ENCODE measurements at places on chromosomes 2 and 18.

DNA sequence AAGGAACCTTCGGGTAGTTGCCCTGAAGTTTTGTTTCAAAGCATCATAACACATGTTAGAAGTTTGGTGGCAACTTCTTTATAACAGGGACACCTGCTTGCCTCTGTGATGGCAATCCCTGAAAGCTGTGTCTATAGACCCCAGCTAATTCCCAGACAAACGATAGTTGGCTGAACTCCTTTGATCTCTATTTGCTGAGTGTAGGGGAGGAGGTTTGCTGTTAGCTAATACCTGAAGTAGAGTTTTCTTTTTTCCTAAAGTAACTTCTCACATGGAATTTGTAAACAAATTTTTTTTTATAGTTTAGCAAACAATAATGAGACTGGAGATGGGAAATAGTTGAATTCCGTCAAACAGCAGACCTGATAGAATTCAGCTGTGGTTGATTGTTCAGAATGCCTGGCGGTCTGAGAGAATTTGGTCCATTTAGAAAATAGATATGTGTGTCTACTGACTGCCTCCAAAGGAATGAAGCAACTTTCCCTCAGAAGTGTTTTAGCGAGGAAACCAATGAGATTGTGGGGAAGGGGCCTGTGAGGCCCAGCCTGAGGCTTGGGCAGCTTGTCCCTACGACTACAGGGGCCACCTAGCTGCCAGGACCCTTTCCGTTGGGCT, 123.5 kb upstream of the EPAS1 start:
- no peak for DNase-seq

GRCh38 chr18:3703732-3704176, 253.8 kb downstream of the TGIF1 start:
- DNase-seq, result peak; percentile 61

- no peak for DNase-seq
Measured at GRCh38 chr2:196331143-196331542, 159.8 kb upstream of the STK17B start.

DNA sequence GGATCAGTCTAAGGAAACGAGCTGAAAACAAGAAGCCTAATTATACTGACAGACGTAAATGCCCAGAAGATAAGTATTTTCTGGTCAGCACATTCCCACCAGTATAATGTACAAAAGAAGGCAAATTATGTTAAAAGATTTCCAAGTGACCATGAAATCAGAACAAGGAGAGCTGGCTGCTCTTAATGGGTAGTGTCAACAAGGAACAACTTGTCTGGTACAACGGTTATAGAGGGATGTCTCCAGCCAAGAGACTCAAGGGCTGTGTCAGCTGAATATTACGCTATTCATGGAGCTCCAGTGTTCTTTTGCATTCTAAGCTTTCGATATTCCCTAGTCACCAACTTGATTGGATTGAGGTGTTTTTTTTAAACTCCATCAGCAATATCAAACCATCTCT, 8.6 kb upstream of the L3MBTL4 start:
- DNase-seq, result no peak

- DNase-seq, result no peak
Measured at GRCh38 chr2:108263401-108263800, 23.6 kb downstream of the SULT1C3 start.

DNA sequence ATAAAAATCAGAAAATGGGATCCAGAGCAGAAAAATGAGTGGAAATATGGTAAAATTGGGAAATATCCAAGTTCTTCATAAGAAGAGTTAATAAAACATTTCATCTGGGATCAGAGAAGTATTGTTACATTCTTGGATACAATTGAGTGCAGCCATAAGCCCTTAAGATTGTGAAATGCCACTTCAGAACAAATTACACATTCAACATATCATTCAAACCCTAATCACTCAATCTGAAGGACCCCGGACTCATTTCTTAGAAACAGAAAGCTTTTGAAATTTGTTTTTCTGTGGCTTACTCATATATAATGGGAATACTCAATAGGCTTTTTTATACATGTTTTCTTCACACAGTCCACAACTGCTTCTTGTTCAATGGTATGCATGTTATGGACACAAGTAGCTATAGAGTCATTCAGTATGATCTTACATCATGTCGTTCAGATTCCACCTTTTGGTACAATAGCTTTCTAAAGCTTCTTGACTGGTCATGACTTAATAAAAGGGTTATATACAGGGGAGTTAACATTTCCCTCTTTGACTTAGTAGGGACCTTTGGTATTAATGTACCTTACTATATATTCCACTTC, 39.9 kb downstream of the SCN7A start:
- no peak for DNase-seq

- DNase-seq, result no peak
Measured at GRCh38 chr2:3659447-3660432, 1.7 kb downstream of the ALLC start.

- DNase-seq, result no peak
Measured at GRCh38 chr2:149783284-149783683, 195.7 kb upstream of the MMADHC start.

- no peak for DNase-seq
Measured at GRCh38 chr2:15840148-15840547, 100.2 kb upstream of the MYCN start.

DNA sequence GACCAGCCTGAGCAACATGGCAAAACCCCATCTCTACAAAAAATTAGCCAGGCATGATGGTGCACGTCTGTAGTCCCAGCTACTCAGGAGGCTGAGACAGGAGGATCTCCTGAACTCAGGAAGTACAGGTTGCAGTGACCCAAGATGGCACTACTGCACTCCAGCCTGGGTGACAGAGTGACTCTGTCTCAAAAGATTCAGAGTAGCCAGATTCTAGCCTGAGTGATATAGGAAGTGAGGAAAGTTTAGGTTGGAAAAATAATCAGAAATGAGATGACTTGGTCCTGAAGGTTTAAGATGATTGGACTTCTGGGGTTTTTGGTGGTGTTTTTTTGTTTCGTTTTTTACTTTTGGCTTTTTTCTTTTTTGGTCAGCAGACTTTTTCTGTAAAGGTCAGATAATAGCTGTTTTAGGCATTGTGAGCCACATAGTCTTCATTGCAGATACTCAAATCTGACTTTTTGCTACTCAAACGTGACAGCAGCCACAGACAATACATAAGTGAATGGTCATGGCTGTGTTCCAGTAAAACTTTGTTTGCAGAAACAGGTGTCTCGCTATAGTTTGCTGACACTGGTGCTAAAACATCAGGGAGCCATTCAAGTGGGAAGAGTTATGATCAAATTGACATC, 104.1 kb upstream of the UBXN4 start:
- DNase-seq, result no peak

GRCh38 chr2:62407838-62408237, 98.2 kb downstream of the TMEM17 start:
- DNase-seq, result no peak

GRCh38 chr2:119574864-119575263, 30.6 kb downstream of the CFAP221 start:
- DNase-seq, result no peak

- DNase-seq, result no peak
Measured at GRCh38 chr18:56333146-56333545, 305.2 kb downstream of the TXNL1 start.

- DNase-seq, result no peak
Measured at GRCh38 chr18:22168360-22168921, 948 bp upstream of the GATA6 start.

DNA sequence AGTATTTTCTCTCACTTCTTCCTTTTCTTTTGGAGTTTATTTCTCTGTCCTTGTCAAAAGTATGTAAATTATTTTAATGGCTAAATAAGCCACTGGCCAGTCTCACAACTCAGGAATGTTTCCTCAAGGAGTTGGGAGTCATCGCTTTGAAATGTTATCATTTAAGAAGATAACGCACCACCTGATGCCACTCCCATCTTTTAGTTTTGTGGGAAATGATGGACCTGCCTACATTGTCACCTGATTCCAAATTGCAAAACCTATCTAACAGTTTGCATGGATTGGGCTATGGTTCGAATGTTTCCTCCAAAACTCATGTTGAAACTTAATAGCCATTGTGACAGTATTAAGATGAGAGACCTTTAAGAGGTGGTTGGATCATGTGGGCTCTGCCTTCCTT, 32.4 kb upstream of the PPM1B start:
- no peak for DNase-seq

- no peak for DNase-seq
Measured at GRCh38 chr2:239402666-239403065, 1.8 kb upstream of the HDAC4 start.

DNA sequence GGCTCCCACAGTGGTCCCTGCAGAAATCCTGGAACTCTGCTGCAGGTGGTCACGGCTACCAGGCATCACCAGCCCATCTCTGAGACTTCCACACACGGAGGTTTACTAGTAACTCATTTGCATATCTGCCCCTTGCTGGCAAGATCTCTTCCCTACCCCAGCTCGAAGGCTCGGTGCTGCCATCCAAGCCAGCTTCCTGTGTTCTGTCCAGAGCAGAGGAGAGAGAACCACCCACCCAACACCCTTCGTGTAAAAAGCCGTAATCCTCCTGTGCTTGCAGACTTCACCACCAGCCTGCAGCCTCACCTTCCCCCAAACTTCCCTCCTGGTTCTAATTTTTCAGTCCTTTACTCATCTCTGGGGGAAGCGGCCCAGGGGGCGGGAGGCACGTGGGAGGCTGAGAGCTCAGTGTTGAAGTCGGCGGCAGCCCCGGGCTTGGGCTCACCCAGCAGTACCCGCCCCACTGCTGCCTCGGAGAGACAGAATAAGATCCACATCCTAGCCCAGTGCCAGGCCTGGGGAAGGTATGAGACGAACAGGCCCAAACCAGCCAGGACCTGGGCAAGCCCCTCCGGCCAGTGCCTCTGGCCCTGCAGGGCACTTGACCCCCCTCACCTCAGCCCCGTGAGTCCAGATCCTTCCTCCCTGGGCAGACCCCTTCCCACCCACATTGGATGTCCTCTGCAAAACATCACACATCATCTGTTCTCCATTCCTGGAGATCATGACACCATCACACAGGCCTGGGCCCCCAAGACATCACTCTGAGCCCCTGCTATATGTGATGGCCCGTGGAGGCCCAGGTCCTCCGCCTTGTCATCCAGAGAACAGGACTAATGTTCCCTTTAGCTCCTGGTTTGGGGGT, 145.8 kb upstream of the ID2 start:
- no peak for DNase-seq

DNA sequence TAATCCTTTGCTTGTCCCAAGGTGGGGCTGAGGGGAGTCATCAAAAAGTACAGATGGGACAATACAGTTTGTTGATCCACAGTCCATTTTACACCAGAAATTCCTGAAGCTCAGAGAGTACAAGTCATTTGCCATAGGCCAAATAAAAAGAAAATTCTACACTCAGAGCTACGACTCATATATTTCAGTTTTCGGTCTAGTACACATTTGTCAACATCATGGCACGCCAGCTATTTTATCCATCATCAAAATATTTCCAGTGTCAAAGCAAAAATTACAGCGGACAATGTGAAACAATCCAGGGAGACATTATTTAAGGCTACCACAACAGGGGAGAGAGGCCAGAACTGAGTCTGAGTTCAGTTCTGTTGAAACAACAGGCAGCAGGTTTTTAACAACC, 587.5 kb upstream of the DSEL start:
- DNase-seq, result no peak

- DNase-seq, result no peak
Measured at GRCh38 chr2:81650048-81650971, 1345.8 kb upstream of the LRRTM1 start.

- DNase-seq, result no peak
Measured at GRCh38 chr2:18630941-18631340, 41.6 kb upstream of the NT5C1B start.

- DNase-seq, result no peak
Measured at GRCh38 chr18:36265015-36265414, 32.5 kb upstream of the FHOD3 start.

GRCh38 chr2:12741380-12741779, 24.6 kb downstream of the TRIB2 start:
- no peak for DNase-seq

DNA sequence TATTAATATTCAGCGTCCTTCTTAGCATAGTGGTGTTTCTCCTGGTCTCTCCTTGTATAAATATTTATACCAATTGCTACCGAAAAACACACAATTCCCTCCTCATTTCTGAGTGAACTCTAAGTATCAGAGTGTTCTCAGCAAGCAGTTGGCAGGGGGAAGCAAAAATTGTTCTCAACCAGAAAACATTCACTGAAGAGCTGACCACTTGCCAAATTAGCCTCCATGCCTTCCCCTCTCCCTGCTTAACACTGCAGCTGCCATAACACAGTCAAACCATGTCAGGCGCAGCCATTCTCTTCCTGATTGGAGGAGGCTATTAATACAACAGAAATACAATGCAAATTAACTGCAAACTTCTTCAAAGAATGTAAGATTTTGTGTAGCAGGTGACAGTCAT, 105.0 kb downstream of the COL6A3 start:
- DNase-seq, result no peak

DNA sequence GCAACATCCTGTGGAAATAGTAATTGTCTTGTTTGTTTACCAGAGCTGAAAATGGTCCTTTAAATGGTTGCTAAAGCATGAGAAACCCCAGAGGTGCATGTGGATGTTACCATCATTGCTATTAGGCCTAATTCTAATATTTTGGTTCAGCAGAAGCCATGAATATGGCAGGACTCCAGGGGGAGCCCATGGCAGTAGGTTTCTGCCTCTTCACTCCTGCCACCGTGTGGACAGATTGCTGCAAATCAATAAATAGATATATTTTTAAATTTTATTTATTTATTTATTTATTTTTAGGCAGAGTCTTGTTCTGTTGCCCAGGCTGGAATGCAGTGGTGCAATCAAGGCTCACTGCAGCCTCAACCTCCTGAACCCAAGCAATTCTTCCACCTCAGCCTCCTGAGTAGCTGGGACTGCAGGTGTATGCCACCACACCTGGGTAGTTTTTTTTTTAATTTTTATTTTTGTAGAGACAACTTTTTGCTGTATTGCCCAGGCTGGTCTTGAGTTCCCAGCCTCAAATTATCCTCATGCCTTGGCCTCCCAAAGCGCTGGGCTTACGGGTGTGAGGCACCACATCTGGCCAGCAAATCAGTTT, 54.9 kb upstream of the CAPN13 start:
- DNase-seq, result peak; percentile 44

DNA sequence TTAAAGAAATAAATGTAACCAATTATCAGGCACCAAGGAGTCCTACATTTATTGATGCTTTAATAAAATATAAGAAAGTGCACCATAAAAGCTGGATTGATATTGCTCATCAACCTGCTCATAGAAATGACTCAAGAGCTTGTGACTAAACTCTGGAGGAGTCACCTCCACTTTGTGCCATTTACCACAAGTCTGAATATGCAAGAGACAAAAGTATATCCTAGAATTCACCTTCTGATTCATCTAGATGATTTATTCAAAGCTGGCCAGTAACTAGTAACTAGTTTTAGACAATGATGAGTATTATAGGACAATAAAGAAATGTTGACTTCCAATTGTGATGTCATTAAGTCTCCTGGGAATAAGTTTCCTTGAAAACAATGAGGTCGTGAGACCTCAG, 146.0 kb upstream of the SOX11 start:
- DNase-seq, result no peak

DNA sequence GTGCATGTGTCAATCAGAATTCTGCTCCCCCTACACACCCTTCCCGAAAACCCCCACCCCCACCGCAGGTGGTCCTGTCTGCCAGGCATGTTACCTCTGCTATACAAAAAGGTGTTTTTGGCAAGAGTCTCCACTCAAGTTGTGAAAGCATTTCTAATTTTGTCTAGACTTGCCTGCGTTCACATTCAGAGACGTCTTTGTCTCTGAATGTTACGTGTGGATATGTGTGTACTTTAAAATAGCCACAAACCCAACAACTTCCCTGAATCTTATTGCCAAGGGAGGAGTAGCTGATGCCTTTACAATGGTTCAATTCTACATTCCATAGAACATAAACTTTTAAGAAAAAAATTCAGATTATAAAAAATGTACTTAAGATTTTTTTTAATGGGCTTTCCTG, 66.6 kb downstream of the ITGA4 start:
- no peak for DNase-seq

GRCh38 chr2:47034973-47035609, 119.5 kb upstream of the MCFD2 start:
- no peak for DNase-seq

Measured in renal cortex interstitium (tissue), 15 donors.